SK-N-SH (cell line): ENCODE measurements at places on chromosomes 3 and 15. TPM values are rescaled to one million over a fixed set of nuclear protein-coding genes. Genes with fewer than 3 reads are reported as not detected.

The ALS2CL gene
- polyA plus RNA-seq: 0.18 and 0.58 TPM in 2 replicates

The TTLL13 gene
- 0.03 and 0.06 TPM in 2 replicates for polyA plus RNA-seq

- H3K36me3 ChIP-seq: no peaks in the 10 kb centered on the region
- no peak overlapping the region for H3K4me3 ChIP-seq
These were observed 31.3 kb upstream of the FURIN start for GRCh38 chr15:90837094-90837493.

GRCh38 chr3:68802111-68802870, 130.1 kb downstream of the TAFA4 start:
- H3K36me3 ChIP-seq: no peaks in the 10 kb centered on the region
- H3K27ac ChIP-seq: no peak overlapping the region
- no peak overlapping the region for H3K4me3 ChIP-seq
- DNase-seq: no peak

The NAA80 gene
- 10.4 and 10.5 TPM in 2 replicates for polyA plus RNA-seq

- H3K27me3 ChIP-seq: no peaks in the 10 kb centered on the region
- H3K4me1 ChIP-seq: no peaks in the 10 kb centered on the region
- H3K4me3 ChIP-seq: no peak overlapping the region
These were observed 356.0 kb downstream of the ZPLD1 start for GRCh38 chr3:102790747-102791325.

The CHRFAM7A gene
- polyA plus RNA-seq: 0.41 and 0.53 TPM in 2 replicates

- no peak for DNase-seq
- no peaks in the 10 kb centered on the region for H3K36me3 ChIP-seq
- H3K4me1 ChIP-seq: 0 out of 2 replicates have a peak, but pooled peaks cover 6% of the 10 kb centered on the region
- no peak overlapping the region for H3K4me3 ChIP-seq
- no peaks in the 10 kb centered on the region for H3K27me3 ChIP-seq
These were observed 595.6 kb downstream of the ROBO1 start for GRCh38 chr3:79172241-79172640.

GRCh38 chr3:107208100-107208499, 169.1 kb upstream of the CCDC54 start:
- H3K27me3 ChIP-seq: no peaks in the 10 kb centered on the region
- H3K4me3 ChIP-seq: no peak overlapping the region
- H3K27ac ChIP-seq: peak overlapping the region; percentile 97
- no peaks in the 10 kb centered on the region for H3K36me3 ChIP-seq
- H3K4me1 ChIP-seq: peaks cover 3% of the 10 kb centered on the region

DNA sequence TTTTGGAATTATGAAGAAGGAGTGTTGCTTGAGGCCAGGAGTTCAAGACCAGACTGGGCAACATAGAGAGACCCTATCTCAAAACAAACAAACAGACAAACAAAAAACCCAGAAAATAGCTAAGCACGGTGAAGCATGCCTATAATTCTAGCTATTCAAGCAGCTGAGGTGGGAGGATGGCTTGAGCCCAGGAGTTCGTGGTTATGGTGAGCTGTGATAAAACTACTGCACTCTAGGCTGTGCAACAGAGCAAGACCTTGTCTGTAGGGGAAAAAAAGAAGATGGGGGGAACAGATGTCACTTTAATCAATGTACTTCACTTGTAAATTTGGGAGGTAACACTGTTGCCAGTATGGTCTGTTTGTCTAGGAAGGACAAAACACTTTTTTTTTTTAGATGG, 18.7 kb upstream of the EOMES start:
- peaks cover 14% of the 10 kb centered on the region; the same call in 1 of the 2 replicates for H3K27me3 ChIP-seq
- H3K27ac ChIP-seq: no peak overlapping the region
- no peaks in the 10 kb centered on the region for H3K36me3 ChIP-seq

- H3K27me3 ChIP-seq: no peaks in the 10 kb centered on the region
- H3K36me3 ChIP-seq: no peaks in the 10 kb centered on the region
- no peak overlapping the region for H3K4me3 ChIP-seq
These were observed 45.7 kb downstream of the B3GNT5 start for GRCh38 chr3:183298701-183299153.

- peaks cover 24% of the 10 kb centered on the region for H3K27me3 ChIP-seq
- no peak overlapping the region for H3K4me3 ChIP-seq
- H3K27ac ChIP-seq: no peak overlapping the region
These were observed 4.5 kb downstream of the THRB start for GRCh38 chr3:24490151-24490550.

GRCh38 chr3:21174461-21174860, 576.5 kb downstream of the ZNF385D start:
- no peak overlapping the region for H3K27ac ChIP-seq
- no peaks in the 10 kb centered on the region for H3K36me3 ChIP-seq
- no peaks in the 10 kb centered on the region for H3K4me1 ChIP-seq
- H3K27me3 ChIP-seq: no peaks in the 10 kb centered on the region
- no peak overlapping the region for H3K4me3 ChIP-seq

GRCh38 chr15:80596521-80596976, 98.6 kb upstream of the ABHD17C start:
- H3K36me3 ChIP-seq: peaks cover 22% of the 10 kb centered on the region; the same call in 1 of the 2 replicates
- no peaks in the 10 kb centered on the region for H3K27me3 ChIP-seq
- no peak for DNase-seq
- H3K27ac ChIP-seq: no peak overlapping the region

- H3K4me3 ChIP-seq: no peak overlapping the region
- no peak overlapping the region for H3K27ac ChIP-seq
- H3K4me1 ChIP-seq: no peaks in the 10 kb centered on the region
- no peaks in the 10 kb centered on the region for H3K36me3 ChIP-seq
These were observed 17.3 kb upstream of the RYK start for GRCh38 chr3:134267996-134268395.

- no peak overlapping the region for H3K27ac ChIP-seq
- H3K27me3 ChIP-seq: no peaks in the 10 kb centered on the region
- DNase-seq: no peak
- H3K36me3 ChIP-seq: no peaks in the 10 kb centered on the region
These were observed 86.8 kb upstream of the PSMD6 start for GRCh38 chr3:64110071-64110470.

- no peaks in the 10 kb centered on the region for H3K27me3 ChIP-seq
- DNase-seq: no peak
- H3K27ac ChIP-seq: no peak overlapping the region
- H3K4me1 ChIP-seq: no peaks in the 10 kb centered on the region
- H3K36me3 ChIP-seq: no peaks in the 10 kb centered on the region
These were observed 796.2 kb downstream of the NR2F2 start for GRCh38 chr15:97126553-97127233.

The MAGI1 gene
- polyA plus RNA-seq: 10.3 and 11.1 TPM in 2 replicates

The SPINT1 gene
- 0.58 and 2.0 TPM in 2 replicates for polyA plus RNA-seq

GRCh38 chr3:9837701-9838582, 5.9 kb downstream of the RPUSD3 start:
- H3K27ac ChIP-seq: no peak overlapping the region
- no peaks in the 10 kb centered on the region for H3K27me3 ChIP-seq
- H3K4me1 ChIP-seq: peaks cover 3% of the 10 kb centered on the region; the same call in 1 of the 2 replicates
- H3K36me3 ChIP-seq: peaks cover 29% of the 10 kb centered on the region

- peak; percentile 63 for DNase-seq
- no peak overlapping the region for H3K4me3 ChIP-seq
- H3K4me1 ChIP-seq: peaks cover 12% of the 10 kb centered on the region
- no peaks in the 10 kb centered on the region for H3K36me3 ChIP-seq
These were observed 108.5 kb upstream of the NR2E3 start for GRCh38 chr15:71701808-71702207.

The KLHL40 gene
- polyA plus RNA-seq: not detected in 2 replicates
